ENCODE measurements at places on chromosomes 1 and 21.

GRCh38 chr1:107430540-107431228 is 289.8 kb downstream of the NTNG1 start:
- DNase-seq, result no peak

DNA sequence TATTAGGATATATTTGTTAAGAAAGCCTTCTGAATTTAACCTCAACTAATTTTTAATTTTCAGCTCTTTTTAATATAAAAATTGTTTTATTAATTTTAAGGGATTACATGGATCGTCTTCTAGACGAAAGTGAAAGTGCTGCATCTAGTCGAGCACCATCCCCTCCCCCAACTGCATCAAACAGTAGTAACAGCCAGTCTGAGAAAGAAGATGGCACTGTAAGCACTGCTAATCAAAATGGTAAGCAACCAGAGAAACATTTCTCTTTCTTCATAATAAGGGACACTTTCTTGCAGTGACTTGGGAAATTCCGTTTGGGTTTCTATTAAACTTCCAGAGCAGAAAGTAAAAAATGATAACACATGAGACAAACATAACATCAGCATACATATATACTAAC is 56.9 kb downstream of the MIER1 start:
- DNase-seq, result peak; percentile 8

DNA sequence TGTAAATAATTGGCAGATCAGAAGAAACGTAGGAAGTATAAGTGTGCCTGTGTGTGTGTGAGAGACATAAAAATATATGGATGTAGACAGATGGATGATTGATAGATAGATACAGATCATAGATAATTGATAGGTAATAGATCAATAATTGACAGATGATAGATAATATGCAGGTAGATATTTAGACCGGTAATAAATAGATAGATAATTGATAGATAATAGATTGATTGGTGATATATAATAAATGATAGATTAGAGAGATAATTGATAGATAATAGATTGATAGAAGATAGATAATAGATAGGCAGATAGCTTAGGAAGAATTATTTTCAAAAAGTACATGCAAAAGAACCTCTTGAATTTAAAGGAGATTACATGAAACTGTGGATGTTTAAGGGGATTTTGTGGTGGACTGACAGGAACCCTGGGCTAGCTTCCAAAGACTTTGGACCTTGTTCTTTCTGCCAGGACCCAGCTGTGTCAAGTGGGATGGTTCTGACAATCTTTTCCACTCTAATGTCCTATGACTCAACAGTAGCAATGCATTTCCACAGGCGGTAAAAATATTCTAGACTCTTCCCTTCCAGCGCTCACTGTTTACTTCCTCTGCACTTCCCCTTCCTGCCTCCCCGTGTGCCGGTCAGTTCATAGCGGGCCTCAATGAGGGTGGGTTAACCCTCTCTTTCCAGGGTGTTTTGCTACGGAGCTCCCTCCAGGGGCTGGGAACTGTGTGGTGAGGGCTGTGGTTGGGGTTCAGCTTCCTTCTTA is 39.4 kb downstream of the KCNJ15 start:
- no peak for DNase-seq

GRCh38 chr1:115168026-115168425 is 78.7 kb upstream of the TSPAN2 start:
- DNase-seq, result no peak

- DNase-seq, result no peak
Measured at GRCh38 chr1:72481420-72481970, 199.2 kb upstream of the NEGR1 start.

- DNase-seq, result no peak
Measured at GRCh38 chr1:230902349-230902923, 34.1 kb upstream of the C1orf198 start.

DNA sequence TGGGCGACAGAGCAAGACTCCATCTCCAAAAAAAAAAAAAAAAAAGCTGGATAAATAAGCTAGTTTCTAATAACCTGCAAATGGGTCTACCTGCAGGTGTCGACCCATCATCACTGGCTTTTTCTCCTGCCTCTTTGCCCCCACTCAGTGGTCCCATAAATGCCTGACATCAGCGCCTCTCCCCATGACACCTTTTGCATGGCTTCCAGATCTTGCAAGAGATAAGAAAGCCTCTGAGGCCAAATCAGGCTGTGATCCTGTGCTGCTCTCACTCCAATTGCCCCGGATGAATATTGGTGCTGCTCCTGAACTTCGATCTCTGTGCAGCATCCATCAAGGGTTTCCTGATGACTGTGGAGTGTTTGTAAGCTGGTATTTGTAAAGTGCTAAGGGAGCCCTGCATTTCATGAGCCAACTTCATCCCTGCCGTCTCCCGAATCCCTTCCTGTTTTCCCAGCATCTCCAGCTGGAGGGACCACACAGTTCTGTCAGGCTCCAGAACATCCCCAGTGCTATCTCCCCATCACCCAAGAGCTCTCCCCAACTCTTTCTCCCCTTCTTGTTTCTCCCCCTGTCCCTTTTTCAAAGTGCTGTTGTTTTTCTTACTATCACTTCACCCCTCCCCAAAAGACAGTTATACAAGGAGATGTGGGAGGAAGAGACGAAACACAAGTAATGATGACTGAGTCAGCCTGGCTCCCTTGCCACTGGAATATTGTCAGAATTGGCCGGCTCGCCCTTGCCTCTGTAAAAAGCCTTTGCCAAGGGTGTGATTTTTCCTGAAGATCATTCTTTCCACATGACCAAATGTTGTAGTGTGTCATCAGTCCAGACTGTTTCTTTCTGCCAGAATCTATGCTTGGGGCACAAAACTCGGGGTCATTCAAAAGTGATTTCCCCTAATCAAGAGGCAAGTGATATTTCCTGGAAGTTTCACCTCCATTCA is 2.8 kb upstream of the EFHD2 start:
- no peak for DNase-seq

- DNase-seq, result no peak
Measured at GRCh38 chr1:88825721-88826120, 65.6 kb downstream of the GTF2B start.

GRCh38 chr21:33490991-33491372 is 534 bp downstream of the DNAJC28 start:
- no peak for DNase-seq

- DNase-seq, result no peak
Measured at GRCh38 chr1:203325418-203326091, 20.2 kb downstream of the BTG2 start.

GRCh38 chr21:15671188-15671587 is 58.6 kb upstream of the USP25 start:
- DNase-seq, result no peak

GRCh38 chr1:94022471-94023189 is 98.3 kb downstream of the ABCA4 start:
- DNase-seq, result no peak

DNA sequence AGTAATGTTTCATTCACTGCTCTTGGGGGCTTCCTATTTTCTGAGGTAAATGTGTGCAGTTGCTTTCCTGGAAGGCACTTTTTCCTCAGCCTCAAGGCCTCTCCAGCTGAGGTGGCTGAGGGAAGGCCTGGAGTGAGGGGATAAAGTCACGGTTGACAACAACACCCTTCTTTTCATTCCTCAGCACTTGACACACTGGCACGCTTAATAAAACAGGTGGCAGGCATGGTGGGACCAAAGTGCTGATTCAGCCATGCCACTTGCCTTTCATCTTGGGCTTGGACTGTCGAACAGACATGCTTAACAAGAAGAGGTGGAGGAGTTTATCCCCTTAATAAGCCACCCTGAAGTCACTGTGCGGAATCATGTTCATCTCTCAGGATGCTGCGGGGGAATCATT is 23.6 kb upstream of the GRHL3 start:
- no peak for DNase-seq

DNA sequence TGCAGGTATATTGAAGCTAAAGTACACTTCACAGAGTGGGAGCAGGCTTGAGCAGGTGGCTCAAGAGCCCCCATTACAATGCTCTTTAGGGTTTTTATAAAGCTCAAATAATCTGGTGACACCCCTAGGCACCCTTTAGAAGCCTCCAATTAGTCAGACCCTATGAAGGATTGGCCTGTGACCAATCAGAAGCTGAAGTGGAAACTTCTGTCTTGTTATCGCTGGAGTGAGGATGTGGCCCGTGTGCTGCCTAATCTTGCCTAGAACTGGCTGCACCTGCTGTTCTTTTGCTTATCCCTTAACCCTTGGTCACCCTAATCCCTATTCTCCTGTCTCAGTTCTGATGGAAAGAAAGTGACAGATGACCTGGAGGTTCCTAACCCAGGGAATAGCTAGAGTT is 70.8 kb upstream of the ABCG1 start:
- no peak for DNase-seq

DNA sequence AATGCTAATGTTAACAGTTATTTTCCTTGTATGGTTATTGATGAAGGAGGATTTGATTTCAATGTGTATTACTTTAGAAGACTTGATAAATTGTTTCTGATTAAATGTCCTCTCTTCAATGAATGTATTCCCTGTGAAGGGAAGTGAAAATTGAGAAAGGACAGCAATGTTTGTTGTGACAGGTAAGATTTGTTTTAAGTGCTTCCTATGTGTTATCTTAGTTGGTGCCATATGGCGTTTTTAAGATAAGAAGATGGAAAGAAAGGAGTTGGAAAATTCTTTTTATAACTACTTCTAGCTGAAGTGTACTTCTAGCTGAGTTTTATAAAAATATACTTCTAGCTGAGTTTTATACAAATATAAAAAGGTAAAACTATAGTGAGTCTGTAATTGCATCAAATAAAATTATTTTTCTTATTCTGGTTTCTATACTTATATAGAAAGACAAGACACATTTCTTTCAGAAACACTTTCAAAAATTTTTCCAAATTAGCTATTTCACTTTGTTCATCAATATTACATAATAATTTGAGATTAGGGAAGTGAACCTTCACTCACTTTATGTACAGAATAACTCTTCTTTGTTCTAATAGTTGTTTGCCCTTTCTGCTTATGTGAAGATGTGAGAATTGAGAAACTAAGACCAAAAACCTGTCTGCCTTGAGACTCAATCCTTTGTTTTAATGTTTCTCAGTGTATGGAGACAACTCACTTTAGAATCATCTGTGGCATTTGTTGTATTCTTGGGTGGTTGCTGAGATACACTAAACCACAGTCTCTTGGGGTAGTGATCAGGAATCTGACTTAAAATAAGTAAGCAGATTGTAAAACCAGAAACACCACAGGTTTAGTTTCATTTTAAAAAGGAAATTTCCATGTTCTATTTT is 382.9 kb upstream of the B3GALT2 start:
- DNase-seq, result no peak

DNA sequence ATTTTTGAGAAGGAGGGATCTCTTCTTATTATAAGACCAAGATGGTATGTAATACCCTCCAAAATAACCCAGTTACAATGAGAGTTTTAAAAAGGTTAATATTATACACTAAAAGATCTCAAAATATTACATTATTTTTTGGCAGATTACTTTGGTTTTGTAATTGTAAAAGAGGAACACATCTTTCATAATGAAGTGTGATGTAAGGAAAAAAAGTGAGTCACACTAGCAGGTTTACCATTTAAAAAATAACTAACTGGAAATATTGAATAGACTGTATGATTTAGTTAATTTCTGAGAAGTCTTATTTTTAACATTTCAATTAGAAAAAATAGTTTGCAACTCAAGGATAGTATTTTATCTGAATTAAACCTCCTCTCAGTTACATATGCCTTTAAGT is 1.1 kb downstream of the F5 start:
- DNase-seq, result no peak

- DNase-seq, result no peak
Measured at GRCh38 chr1:182829285-182829932, 9.7 kb upstream of the DHX9 start.

DNA sequence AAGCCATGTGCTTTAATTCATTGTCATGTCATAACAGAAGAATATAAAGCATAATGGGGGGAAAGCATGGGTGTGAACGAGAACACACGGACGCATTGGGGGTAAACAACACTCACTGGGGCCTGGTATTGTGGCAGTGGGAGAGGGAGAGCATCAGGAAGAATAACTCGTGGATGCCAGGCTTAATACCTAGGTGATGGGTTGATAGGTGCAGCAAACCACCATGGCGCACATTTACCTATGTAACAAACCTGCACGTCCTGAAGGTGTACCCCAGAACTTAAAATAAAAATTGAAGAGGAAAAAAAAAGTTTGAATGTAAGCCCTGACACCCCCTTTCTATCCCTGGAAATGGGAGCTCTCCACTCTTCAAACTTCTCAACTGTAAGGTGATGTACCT is 34.9 kb upstream of the CACHD1 start:
- no peak for DNase-seq

GRCh38 chr1:5340560-5341130 is 651.6 kb downstream of the NPHP4 start:
- DNase-seq, result no peak

DNA sequence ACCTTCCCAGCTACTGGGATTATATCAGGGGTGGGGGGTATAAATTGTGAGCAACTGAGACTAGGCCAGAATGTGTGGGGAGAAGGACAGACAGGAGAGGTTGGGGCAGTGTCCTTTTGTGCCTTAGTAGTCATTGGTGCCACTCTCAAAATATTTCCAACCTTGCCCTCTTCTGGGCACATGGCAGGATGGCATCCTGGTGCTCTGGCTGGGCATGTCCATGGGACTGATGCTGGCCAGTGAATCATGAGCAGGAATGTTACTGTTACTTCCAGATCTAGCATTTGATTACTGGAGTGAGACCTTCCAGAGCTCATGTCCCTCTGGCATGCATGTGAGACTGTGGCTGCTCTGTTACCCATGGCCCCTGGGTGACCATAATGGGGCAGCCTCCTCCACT is 151.2 kb downstream of the MATN1 start:
- no peak for DNase-seq

GRCh38 chr1:43466403-43466802 is 12.7 kb upstream of the HYI start:
- no peak for DNase-seq

- DNase-seq, result no peak
Measured at GRCh38 chr1:223233410-223234169, 90.5 kb upstream of the TLR5 start.

DNA sequence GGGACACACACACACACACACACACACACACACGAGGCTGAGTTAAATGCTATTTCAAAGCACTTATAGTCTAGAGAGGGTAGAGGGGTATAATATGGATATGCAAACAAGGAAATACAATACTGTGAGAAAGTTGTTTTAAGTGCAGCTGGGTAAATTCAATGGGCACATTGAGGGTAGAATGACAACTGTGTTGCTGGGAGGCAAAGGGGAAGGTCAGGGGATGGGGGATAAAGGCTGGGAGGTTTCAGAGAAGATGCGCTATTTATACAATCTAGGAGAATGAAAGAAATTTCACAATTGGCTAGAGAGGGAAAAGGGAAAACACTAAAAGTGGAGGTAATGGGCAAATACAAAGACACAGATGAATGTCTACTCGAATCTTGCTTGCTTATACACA is 19.4 kb downstream of the EXTL2 start:
- no peak for DNase-seq
